ENCODE measurements at places on chromosomes 3 and 15. TPM values are rescaled to one million over a fixed set of nuclear protein-coding genes. Genes with fewer than 3 reads are reported as not detected.
A peak's percentile ranks its signal among the peaks of the same experiment; 100 is the strongest.

ASB14 gene
- not detected for total RNA-seq

RPL39L gene
- 17.7 TPM for total RNA-seq

POLR2H gene
- 177 TPM for total RNA-seq

MYZAP gene
- total RNA-seq: not detected

DNAJA4 gene
- total RNA-seq: 39.3 TPM

MESP2 gene
- not detected for total RNA-seq

PXYLP1 gene
- total RNA-seq: 10.5 TPM

GRCh38 chr15:73239564-73240215 lies 129.1 kb downstream of the HCN4 start:
- no peak for DNase-seq

GRCh38 chr3:4978966-4979427 lies 240 bp upstream of the BHLHE40 start:
- peak; percentile 97 for DNase-seq

GRCh38 chr3:36483709-36484108 lies 103.4 kb downstream of the STAC start:
- no peak for DNase-seq

GRCh38 chr15:37819191-37819590 lies 115.2 kb upstream of the TMCO5A start:
- DNase-seq: no peak

- DNase-seq: no peak
Observed at GRCh38 chr3:12648384-12648959, 15.4 kb downstream of the RAF1 start.

- no peak for DNase-seq
Observed at GRCh38 chr3:66029443-66029842, 9.3 kb downstream of the MAGI1 start.

DNA sequence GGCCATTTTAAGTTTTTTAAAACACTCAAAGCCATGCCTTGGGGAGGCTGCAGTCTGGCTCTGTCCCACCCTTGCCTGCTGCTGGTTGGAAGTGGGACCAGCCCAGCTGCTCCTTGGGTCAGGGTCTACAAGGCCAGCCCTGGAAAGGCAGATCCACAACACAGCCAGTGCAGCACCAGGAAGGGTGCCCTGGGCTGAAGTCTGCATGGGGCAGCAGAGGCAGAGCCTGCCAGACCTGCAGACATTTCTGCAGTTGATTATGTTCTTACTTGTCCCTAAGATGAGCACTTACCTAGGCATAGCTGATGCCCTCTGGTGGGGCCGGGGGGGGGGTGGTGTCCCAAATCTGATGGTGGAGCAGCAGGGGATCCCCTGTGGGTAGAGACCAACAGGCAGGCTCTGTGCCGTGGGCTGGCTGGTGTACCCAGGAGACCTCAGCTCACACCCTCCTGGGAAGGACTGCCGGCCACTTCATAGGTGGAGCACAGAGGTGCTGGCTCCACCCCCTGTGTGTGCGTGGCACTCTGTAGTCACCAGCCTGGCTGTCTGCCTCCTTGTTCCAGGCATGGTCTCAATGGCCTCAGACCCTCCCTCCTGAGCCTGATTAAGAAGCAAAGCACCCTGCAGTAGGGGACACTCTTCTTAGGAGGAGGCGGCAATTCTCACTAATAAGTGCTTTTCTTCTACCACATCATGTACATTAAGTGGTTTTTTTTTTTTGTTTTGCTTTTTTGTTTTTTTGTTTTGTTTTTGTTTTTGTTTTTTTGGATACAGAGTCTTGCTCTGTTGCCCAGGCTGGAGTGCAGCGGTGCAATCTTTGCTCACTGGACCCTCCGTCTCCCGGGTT lies 97.4 kb upstream of the KLF13 start:
- no peak for DNase-seq

GRCh38 chr3:194489736-194490612 lies 3.2 kb upstream of the ATP13A3 start:
- DNase-seq: no peak

DNA sequence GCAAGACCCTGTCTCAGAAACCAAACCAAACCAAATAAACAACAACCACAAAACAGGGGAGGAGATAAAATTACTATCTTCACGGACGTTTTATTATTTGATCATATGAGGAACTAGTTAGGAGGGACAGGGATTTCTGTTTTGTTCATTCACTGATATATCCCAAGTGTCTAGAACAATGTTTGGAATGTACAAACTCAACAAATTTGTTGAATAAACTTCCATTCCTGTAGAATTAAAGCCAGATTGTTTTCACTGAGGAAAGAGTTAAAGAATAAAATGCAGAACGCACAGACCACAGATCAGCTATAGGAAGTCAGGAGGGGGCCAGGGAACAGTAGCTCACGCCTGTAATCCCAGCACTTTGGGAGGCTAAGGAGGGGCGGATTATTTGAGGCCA lies 6.5 kb upstream of the STRC start:
- DNase-seq: no peak

DNA sequence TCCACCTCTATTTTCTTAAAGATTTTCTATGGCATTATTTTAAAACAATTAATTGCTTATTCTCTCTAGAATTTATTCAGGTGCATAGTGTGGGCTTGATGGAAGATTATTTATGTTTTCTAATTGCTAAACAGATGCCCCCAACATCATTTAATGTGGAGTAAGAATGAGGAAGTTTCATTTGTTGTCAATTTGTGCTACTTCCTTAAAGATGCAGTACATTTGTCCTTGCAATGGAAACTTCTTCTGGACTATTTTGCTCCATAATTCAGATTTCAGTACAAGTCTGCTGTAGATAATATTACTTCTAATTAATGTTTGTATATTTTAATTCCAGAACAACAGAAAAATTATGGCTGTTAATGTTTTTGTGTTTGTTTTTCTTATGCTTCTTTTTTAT lies 104.8 kb downstream of the TGFBR2 start:
- DNase-seq: no peak

- no peak for DNase-seq
Observed at GRCh38 chr3:161273589-161274218, 52.6 kb downstream of the NMD3 start.

DNA sequence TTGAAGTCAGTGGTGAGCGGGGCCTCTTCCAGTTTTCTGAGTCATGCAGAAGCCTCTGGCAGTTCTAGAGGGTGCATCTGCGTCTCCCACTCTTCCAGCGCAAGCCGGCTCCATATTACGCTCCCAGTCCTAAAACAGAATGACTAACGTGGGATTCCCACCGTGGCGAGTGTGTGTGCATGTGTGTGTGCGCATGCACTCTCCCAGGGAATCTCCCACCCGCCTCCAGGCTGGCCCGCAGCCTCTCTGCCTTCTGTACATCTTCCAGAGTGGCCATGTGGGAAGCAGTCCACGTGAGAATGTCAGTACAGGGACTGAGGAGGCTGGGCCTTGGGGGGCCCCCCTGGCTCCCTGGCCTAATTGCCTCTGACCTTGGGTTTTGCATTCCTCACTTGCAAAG lies 87.7 kb downstream of the LSM3 start:
- DNase-seq: no peak

- peak; percentile 33 for DNase-seq
Observed at GRCh38 chr15:41969851-41970431, 2.4 kb downstream of the EHD4 start.

DNA sequence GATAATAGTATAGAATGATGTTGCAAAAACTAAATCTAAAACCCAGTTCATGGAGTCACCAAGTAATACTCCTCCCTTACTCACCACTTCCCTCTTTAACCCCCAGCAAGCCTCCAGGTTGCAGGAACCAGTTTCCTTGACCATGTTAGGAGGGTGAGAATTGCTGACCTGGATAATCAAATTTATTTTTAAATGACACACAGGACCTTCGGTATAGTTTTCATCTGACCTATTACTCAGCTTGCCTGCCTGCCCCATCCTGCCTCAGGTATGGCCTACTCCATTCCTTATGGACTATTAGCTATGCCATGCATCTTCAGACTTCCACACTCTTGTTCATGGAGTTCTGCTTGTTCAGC lies 883 bp downstream of the RTP4 start:
- no peak for DNase-seq
